CD4-positive, alpha-beta T cell treated with Interleukin-12 subunit alpha and Interleukin-12 subunit beta, for 1 hour (primary cell): ENCODE measurements at places on chromosomes 3 and 15.

DNA sequence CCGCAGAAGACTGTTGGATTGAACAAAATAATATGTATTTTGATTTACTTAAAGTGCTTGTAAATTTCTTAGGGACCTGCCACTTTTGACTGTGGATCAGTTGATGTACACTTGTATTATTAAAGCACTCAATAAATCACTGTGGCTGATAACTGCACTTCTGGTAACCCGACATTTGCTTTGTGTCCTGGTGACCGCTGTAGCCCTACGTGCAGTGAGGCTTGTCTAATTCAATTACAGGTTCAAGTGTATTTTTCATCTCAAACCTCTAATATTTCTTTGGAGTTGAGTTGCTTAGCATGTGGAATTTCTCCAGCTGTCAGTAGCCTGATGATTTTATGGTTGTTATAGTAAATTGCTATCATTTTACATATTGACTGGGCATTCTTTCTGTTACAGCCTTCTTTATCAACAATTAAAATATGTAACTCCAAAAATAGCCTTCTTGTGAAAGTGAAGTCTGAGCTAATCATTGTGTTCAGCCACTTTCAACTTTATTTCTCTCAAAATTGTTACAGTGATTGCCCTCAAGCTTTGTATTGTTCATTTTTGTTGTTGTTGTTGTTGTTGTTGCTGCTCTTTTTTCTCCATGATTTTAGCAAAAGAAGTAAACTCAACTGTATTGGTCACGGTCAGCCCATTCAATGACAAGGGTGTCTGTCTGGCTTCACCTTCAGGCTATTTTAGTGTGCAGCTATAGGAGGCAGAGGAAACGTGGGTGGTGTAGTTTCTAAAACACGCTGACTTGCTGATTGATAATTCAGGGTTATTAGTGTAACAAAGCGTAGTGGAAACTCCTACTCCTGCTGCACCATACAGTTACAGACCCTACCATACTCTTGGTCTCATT is 215.1 kb upstream of the UBE2E1 start:
- no peak for DNase-seq

- peak; percentile 36 for DNase-seq
Observed at GRCh38 chr15:57527382-57528091, 64.2 kb upstream of the MYZAP start.

DNA sequence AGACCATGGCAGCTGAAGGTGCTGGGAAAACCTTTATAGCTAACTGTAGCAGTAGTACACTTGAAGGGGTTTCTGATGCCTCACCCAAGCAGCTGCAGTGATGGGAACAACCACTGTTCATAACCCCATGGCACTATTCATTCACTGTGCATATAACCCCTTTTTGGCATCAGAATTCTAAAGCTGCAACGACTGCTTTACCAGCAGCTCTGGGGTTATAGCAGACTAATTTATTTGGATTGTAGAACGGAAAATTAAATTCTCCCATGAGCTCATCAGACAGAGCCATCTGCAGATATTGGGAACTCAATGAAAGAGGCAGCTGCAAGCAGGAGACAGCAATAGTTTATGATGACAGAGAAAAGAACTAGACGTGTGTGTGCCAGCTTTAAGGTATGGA is 28.6 kb downstream of the TFDP2 start:
- no peak for DNase-seq

DNA sequence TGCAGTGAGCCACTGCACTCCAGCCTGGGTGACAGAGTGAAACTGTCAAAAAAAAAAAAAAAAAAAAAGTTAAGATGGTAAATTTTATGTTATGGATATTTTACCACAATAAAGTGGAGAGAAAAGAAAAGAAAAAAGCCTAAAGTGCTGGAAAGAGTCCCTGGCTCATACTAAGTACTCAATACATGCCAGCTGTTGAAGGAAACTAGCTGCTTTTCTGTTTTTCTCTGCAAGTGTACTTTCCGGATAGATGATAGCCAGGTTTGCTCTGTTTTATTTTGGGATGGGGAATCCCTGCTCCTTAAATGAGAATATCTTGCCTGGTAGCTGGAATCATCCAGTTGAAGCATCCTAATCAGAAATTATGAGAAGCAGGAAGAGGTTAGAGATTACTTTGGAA is 10.9 kb downstream of the EID1 start:
- DNase-seq: no peak

DNA sequence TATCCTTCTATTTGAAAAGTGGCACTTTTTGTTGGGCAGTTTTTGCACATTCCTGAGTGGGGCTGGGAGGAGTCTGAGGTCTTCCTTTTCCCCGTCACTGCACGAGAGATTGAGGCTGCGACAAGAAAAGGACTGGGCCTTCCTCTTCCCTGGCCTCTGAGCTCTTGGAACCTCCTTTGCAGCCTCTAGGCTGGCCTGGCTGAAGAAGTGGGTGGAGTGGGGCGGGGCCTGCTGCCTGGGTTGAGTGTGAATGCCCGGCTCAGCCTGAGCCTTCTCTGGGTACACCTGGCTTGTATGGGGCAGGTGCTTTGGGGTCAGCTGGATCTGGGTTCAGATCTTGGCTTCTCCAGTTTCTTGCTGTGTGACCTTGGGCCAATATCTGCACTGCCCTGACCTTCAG is 43.1 kb downstream of the PLXNA1 start:
- DNase-seq: no peak

GRCh38 chr3:147157631-147158030 is 248.7 kb downstream of the ZIC4 start:
- DNase-seq: no peak
